Stimulated activated naive CD8-positive, alpha-beta T cell treated with anti-CD3 and anti-CD28 coated beads, Interleukin-15, Interleukin-2, amounts not matched to agents 100 U/mL and 50 U/mL, for 24 hours (primary cell): ENCODE measurements at places on chromosomes 5 and 9.

GRCh38 chr9:134432471-134432870 lies 106.2 kb downstream of the RXRA start:
- DNase-seq = no peak

DNA sequence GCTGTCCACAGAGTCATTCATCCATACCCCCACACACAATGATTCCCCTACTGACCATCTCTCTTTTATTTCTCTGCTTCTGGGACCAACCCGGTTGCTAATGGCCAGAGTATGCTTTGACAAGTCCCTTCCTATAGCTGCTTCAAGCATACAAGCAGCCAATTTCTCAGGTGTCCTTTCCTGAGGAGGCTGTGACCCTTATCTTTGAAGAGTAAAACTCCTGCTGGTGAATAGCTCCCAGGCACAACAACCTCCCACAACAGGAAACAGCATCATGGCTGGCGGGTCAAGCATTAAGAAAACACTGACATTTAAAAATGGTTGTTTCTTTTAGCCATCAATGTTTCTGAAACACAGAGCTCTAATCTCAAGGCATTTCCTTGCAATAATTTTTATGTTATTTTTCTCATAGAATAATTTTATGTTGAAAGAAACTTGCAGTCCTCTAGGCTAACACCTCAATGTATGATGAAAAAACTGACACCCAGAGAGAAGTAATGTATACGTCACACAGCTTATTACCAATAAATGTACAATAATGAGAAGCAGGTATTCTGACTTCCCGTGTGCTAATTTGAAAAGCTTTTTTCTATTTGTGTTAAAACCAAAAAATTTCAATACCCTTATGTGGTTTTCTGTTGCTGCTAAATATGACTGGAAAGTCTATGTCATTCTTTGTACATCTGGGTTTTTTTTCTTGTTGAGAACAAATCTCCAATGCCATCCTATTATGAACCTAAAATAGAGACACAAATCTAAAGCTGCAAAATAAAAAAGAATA lies 7.5 kb upstream of the PAM start:
- DNase-seq = no peak

DNA sequence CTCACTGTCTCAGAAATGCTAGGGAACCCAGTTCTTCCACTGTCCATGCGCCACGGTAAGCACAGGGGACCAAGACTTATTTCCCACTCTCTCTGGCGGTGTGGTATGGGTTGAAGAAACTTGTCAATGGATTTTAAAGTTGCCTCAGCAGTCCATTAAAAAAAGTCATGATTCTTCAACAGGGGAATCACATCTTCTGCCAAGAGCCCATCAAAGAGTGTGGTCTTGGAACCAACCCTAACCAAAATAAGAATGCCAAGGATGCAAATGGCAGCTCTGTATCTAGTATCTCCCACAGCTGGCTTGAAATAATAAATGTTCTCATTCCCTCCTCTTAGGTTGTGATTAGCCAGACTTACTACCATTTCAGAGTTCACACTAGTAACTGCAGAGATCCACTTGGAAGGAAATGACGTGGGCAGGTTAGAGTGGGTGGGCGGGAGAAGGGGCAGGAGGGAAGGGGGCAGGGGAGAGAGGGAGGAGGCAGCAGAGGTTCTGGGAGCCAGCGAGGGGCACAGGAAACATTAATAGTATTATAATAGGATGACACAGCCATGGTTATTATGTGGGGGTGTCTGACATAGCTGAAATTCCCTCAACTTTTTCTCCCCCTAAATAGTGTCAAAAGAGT lies 17.6 kb downstream of the PTCH1 start:
- DNase-seq = no peak

- DNase-seq = no peak
These were observed 353.0 kb downstream of the PLK2 start for GRCh38 chr5:58106754-58107410.

DNA sequence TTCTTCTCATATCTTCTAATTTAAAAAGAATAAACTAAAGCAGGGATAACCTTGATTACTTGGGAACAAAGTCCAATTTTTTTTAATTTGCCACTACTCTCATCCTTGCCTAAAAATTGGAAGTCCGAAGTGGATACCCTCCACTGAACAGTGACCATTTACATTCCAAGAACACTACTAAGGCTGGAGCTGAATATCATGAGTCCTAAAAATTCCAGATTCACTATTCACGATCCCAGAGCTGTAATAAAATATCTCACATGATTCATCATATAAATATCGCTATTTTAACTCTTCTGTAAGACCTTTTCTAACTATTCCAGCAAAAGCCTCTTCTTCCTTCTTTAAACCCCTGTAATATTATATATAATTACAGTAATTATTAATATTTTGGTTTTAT lies 57.4 kb downstream of the ATPSCKMT start:
- DNase-seq = no peak

DNA sequence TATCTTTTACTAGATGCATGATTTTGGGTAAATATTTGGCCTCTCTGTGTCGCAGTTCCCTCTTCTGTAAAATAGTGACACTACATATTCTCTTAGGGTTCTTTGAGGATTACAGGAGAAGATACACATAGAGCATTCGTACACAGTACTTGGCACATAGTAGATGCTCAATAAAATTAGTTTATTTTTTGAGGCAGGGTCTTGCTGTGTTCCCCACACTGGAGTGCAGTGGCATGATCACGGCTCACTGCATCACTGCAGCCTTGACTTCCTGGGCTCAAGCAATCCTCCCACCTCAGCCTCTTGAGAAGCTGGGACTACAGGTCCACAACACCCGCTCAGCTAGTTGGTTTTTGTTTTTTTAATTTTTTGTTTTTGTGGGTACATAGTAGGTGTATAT lies 1.6 kb downstream of the SCAI start:
- no peak for DNase-seq

- no peak for DNase-seq
These were observed 1.2 kb downstream of the TTC33 start for GRCh38 chr5:40754381-40755092.

DNA sequence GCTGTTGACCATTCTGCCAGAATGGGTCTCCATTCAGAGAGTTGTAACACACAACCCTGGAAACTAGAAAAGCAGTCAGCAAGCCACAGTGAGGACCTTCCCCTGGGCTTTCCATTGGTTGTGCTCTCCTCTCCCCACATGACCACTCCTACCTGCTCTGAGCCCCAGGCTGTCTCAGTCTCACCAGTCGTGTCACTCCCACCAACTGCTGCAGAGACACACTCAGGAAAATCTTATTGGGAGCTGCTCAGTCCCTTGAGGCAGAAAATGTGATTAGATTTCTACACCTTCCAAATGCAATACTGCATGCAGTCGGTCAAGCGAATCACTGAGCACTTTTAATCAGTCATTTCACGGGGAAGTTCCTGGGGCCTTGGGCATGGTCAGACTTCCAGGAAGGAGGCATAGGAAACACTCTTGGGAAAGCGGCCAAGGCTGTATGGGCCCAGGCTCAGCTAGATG lies 284.2 kb upstream of the NMUR2 start:
- DNase-seq = no peak

DNA sequence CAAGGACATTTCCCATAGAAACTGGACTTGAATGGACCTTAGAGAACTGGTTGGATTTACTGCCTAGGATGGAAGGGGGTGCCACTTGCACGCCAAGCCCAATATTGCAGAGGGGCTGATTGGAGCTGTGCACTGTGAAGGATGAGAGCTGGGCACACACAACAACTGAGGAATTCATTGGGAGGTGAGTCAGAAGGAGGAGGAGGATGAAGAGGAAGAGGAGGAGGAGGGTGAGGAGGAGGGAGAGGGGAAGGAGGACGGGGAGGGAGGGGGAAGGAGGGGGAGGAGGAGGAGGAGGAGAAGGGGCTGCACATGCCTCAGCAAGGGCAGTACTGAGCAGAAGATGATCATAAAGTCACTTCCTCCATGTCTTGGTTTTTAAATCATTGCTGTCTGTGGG lies 5.7 kb upstream of the ICE1 start:
- no peak for DNase-seq

- DNase-seq = no peak
These were observed 390.3 kb downstream of the PDE4D start for GRCh38 chr5:59503220-59503619.

DNA sequence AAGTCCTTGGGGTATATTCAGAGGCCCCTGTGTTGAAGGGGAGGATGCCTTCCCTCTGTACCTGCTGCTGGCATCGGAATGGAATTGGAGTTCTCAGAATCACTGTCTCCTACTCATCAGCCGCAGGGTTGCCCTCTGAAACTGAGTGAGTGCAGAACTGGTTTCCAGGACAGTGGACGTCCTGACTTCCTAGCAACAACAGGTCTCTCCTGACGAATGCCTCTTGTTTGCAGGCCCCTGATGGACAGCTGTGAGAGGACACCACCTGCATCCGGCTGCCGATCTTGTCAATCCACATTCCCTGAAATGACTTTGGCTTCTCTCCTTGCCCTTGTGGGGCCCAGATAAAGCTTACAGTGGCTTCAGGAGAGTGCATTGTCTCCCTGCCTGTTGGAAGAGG lies 274.5 kb downstream of the NSG2 start:
- DNase-seq = no peak

- DNase-seq = no peak
These were observed 3.6 kb downstream of the SCAMP1 start for GRCh38 chr5:78364005-78364404.
